Central memory CD8-positive, alpha-beta T cell (primary cell): ENCODE measurements at places on chromosomes 6 and 20.

- no peak for DNase-seq
Observed at GRCh38 chr6:53975941-53976615, 135.2 kb upstream of the MLIP start.

DNA sequence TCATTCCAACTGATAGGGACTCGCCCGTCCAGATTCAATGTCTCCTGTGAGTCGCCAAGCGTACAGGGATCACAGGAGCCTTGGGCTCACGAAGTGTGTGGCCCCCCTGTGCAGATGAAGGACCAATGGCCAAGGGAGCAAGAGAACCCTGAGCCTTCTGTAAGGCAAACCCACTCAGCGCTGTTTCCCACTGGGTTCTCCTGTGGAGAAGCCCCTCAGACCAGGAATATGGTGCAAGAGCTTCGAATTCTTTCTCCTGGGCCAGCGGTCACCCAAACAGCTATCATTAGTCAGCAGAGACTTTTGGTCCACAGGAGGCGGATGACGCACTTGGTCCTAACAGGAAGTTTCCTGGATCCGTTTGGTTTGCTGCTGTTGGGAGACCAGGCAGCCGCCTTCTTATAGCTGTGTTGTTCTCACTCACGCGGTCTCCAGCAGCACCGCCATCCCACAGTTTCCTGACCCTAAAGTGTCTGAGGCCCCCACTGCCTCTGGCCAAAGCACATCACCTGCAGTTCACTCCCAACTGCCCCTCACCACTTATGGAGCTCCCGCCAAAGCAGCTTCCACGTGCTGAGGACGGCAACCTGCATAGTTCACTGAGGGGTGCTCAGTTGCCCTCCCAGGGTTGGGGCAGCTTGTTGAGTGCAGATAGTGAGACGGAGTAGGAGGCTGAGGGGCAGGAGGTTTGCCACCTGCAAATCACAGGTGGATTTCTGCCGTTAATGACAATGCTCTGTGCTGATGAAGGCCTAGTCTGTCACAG lies 268.6 kb downstream of the ERMARD start:
- DNase-seq, result no peak

DNA sequence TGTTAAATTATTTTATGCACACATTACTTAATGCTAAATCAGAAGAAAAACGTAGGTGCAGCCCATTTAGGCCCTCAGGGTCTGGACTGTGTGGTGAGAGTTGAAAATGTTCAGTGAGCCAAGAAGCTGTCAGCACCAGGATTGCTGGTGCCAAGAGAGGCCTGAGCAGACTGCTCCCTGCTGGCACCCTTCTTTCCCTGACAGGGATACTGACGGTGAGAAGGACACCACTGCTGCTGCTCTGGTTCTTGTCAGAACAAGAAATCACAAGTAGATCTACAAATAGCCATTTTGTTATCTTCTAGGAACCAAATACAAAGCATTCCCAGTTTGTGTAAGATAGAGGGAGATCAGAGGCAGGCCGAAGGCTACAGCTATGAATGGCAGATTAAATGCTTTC lies 48.7 kb upstream of the CRISP1 start:
- no peak for DNase-seq

GRCh38 chr20:57683287-57683686 lies 26.5 kb downstream of the PMEPA1 start:
- DNase-seq, result no peak

- no peak for DNase-seq
Observed at GRCh38 chr6:90319979-90320685, 23.5 kb upstream of the BACH2 start.

- no peak for DNase-seq
Observed at GRCh38 chr6:131823276-131823902, 15.6 kb downstream of the ENPP1 start.

- no peak for DNase-seq
Observed at GRCh38 chr20:61611401-61612180, 359.5 kb downstream of the CDH4 start.

GRCh38 chr6:2783188-2783963 lies 18.2 kb downstream of the WRNIP1 start:
- DNase-seq, result no peak

GRCh38 chr6:72836971-72837370 lies 215.1 kb downstream of the KCNQ5 start:
- DNase-seq, result no peak

DNA sequence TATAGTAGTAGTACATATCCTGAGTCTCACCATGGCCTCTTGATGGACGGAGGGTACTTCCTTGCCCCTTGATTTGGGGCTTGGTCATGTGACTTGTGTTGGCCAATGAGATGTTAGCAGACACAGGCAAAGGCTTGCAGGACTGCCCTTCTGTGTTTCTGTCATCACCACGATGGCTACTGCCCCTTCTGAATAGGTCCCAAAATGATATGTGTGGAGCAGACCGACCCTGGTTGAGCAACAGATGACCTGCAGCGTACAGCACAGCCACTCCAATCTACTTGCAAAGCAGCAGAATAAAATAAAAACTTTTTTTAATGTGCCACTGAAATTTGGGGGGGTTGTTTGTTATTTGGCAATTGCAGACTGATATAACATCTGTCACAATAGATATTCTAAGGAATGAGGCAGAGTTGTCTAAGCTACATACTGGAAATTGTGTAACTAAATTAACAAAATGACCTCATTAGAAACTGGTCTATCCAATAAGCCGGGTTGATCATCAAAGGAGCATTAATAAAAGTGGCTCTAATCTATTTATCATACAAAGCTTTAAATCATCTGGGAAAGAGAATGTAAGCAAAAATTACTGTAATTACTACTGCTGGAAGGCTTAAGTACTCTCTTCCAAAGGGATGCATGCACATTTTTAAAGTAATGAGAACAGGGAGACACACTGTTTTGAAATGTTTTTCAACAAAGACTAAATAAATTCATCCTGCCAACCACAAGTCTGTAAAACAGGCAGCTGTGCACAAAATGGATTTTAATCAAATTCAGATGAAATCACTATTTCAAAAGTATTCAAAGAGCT lies 209.5 kb downstream of the KIF16B start:
- no peak for DNase-seq

GRCh38 chr20:32278199-32278643 lies 770 bp downstream of the KIF3B start:
- DNase-seq, result no peak

DNA sequence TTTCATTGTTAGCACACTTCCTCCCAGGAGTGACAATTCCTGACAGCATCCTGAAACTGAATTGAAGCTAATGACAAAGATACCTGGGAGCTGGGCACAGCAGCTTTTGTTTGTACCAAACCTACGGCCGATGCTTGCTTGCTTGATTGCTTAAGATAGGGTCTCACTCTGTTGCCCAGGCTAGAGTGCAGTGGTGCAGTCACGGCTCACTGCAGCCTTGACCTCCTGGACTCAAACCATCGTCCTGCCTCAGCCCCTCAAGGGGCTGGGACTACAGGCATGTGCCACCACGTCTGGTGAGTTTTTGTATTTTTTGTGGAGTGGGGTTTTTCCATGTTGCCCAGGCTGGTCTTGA lies 84.7 kb upstream of the SCP2D1 start:
- DNase-seq, result no peak

DNA sequence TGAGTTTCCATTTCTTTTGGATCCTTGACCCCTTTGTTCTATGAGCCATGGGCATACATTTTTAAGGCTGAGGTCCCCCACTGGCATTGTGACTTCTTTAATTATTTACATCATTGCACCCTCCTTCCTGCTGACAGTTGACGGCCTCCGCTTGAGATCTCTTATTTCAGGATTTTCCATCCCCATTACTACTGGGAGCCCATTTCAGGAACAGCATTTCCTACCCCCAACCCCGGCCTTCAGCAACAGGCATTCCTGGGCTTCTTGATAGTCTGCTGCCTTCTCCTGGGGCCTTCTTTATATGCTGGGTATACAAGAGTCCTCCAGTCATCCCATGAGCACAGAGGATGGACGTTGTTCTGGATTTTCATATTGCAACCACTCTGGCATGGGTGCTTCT lies 3.8 kb downstream of the ULBP1 start:
- no peak for DNase-seq

GRCh38 chr6:166387642-166388289 lies 5.0 kb upstream of the MPC1 start:
- no peak for DNase-seq

- DNase-seq, result no peak
Observed at GRCh38 chr6:2222275-2222842, 23.0 kb downstream of the GMDS start.

GRCh38 chr6:99810295-99810694 lies 183.7 kb downstream of the MCHR2 start:
- DNase-seq, result no peak

- no peak for DNase-seq
Observed at GRCh38 chr6:141618180-141618581, 514.5 kb upstream of the GJE1 start.

DNA sequence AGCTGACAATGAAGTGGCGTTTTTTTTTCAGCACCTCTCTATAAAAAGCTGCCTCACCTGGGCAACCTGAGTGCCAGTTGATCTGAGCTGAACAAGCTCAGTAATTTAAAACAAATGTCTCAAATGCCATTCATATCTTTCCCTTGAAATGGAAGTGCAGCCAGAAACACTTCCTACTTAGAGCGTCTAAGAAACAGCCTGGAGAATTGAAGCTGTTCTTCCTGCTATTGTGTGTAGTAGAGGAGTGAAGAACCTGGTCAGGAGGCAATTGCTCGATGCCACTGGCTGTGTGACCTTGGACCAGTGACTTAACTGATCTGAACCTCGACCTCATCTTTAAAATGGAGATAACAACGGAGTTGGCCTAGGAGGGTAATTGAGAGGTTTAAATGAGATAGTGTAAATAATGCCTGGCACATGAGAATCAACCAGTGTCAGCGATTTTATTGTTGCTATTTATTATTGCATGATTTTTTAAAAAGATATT lies 95.4 kb upstream of the FOXQ1 start:
- DNase-seq, result no peak

DNA sequence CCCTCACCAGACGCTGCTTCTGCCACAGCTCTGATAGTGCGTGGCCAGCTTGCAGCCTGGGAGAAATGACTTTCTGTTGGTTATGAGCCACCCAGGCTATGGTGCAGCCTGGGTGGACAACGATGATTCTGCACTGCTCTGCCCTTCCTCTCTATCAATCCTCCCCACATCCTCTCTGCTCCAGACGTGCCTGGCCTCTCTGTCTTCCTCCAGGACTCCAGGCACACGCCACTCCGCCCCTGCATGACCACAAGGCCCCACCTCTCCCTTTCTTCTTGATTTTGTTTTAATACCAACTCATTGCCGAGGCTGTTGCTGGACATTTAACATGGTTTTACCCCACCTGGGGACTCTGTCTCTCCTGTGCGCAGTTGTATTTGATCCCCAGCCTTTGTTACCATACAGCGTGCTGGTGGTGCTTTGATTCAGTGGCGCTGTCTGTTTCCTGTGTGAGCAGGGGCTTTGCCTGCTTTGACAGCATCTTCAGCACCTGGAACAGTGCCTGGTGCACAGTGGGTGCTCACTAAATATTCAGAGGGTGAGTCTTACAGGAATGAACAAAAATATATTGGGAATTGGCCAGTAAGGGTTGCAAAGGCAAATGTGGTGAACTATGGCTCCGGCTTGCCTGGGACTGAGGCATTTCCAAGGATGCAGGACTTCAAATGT lies 280.9 kb downstream of the CDH26 start:
- no peak for DNase-seq

- DNase-seq, result no peak
Observed at GRCh38 chr6:150924808-150925589, 59.5 kb downstream of the MTHFD1L start.

DNA sequence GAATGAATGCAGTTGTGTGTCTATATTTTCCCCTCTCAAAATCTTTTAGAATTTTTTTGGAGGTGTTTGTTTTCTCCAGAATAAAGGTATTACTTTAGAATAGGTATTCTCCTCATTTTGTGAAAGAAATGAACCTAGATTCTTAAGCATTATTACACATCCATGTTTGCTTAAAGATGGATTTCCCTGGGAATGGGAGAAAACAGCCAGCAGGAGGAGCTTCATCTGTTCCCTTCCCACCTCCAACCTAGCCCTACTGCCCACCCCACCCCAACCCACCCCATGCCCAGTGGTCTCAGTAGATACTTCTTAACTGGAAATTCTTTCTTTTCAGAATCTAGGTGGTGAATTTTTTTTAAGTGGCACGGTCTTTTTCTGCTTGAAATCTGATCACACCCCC lies 127.8 kb downstream of the CD109 start:
- DNase-seq, result no peak

DNA sequence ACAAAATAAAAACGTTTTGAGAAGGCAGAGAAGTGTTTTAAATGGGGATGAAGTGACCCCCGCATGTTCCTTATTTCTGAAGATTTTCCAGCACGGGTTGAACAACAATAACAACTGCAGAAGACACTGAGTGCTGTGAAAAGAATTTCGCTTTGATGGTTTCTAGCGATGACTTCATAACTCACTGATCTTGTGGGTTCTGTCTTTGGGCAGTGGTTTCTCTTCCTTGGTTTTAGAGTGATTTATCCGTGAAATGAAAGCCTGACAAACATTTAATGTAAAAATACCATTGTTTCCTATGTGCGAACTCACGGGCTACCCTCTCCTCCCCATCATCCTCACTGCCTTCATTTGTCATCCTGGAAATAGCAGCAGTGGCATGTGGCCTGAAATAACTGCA lies 793.9 kb downstream of the QKI start:
- no peak for DNase-seq

- no peak for DNase-seq
Observed at GRCh38 chr6:163427498-163428254, 13.2 kb downstream of the QKI start.

DNA sequence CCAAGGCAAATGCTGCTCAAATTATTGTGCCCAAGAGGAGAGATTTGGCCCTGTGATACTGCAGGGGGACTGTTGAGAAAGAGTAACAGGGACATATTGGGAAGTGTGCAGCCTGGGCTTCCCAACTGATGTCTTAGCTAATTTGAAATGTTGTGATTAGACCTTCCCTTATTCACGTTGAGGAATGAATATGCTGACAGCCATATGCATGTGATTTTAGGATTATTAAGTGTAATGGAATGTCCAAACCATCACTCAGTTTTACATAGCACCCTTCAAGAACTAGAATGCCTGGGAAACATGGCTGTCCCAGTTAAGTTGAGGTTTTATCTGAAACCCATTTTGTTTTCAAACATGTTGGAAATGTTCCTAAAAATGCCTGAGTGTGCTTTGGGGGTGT lies 81.4 kb downstream of the CARMIL1 start:
- no peak for DNase-seq

DNA sequence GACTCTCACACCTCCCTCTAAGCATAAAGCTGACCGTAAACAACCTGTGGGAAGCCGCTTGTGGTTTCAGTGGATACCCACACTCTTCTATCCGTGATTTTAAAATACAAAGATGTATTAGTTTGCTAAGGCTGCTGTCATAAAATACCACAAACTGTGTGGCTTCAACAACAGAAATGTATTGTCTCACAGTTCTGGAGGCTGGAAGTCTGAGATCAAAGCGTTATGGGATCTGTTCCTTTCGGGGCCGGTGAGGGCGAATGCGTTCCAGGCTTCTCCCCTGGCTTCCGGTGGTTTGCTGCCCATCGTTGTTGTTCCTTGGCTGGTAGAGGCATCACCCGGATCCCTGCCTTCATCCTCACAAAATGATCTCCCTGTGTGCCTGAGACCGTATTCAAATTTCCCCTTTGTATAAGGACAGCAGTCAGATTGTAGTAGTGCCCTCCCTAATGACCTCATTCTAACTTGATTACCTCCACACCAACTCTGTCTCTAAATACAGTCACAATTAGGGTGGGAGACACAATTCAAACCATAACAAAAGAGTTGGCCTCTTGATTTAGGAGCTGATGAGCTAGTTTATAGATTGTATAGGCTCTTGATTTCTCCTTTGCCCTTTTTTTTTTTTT lies 210.6 kb upstream of the SOX4 start:
- DNase-seq, result no peak

- no peak for DNase-seq
Observed at GRCh38 chr6:2877057-2877882, 25.8 kb downstream of the SERPINB9 start.

- no peak for DNase-seq
Observed at GRCh38 chr6:105034470-105034869, 77.6 kb downstream of the LIN28B start.
